Germinal center (tissue), 1 donor: ENCODE measurements at places on chromosomes 4 and X.
A peak's percentile ranks its signal among the peaks of the same experiment; 100 is the strongest.

DNA sequence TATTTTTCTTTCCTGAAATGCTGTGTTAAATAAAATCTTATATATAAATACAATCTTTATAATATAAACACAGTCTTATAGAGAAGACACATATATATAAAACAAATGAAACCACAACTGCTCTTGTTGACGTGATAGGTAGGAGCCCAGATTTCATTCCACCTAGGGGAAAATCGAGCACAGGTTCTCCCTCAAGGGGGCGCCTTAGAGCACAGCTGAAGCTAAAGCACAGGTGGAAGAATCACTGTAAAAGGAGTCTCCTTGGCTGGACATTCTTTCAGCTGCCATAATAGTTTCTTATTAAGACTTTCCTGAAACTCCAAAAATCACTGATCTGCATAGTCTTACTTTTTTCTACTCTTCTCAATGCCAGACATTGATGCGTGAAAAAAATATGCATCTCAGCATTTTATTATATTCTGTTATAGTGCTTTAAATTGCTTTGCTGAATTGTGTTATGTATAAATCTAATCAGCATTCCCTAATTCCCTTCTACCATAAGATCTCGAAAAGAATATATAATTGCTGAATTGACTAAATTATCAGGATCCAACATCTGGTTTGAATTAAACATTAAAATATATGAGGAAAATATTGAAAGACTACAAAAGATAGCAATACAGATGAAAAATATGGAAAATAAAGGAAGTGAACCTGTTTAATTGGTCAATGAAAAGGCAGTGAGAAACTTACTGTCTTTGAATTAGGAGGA, 25.5 kb upstream of the RXFP1 start:
- peak; percentile 5 for DNase-seq

GRCh38 chrX:69761633-69762032, 145.7 kb downstream of the EDA start:
- no peak for DNase-seq

- DNase-seq = no peak
Measured at GRCh38 chrX:32673193-32673592, 538.2 kb downstream of the DMD start.

DNA sequence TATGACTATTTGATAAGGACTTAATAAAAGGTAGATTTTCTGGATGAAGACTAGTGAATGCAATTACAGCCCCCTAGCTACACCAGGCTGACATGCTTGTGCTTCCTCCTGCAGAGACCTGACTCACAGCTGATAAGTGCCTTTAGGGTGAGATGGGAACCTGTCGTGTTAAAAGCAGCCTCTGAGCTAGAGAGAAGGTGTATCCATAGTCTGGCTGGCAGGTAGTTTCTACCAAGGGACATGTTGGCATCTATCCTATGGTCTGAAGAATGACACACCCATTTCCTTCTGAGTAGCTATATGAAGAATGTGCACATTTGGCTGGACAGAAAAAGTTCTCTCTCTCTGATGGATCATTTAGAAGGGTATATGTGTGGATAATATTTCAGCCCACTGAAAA, 64.1 kb downstream of the PARM1 start:
- DNase-seq = no peak

DNA sequence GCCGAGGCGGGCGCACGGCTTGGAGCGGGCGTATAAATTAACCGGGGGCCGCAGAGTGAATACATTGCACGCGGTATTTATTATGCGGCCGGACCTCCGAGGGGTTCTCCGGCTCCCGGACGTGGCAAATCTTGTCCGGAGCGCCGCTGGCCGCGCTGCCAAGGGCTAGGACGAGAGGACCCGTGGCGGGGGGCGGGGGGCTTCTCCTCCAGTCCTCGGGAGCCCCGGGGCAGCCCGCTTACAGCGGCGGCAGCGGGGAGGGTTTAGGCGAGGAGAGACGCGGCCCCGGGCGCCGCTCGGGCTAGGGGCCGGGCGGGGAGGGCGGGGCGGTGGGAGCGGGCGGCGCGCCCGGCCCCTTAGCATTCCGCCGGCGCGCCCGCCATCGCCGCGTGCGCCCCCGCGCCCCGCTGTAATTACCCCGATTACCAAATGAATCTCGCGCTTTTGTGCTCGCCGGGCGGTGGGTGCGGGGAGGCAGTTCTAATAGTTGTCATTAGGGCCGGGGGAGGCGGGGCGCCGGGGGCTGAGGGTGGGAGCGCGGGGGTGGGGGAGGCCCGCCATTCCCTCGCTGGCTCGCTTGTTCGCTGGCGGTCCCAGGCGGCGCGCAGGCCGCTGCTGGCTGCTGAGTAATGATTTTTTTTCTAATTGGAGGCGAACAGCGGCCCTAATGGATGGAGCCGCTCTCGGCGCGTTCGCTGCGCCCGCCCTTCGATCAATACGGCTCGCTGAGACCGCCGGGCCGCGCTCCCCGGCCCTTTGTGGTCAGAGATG, 276.6 kb downstream of the BCOR start:
- DNase-seq = peak; percentile 14

- no peak for DNase-seq
Measured at GRCh38 chr4:127240764-127241105, 392.0 kb upstream of the INTU start.

- DNase-seq = peak; percentile 18
Measured at GRCh38 chrX:20442597-20442996, 175.9 kb upstream of the RPS6KA3 start.

DNA sequence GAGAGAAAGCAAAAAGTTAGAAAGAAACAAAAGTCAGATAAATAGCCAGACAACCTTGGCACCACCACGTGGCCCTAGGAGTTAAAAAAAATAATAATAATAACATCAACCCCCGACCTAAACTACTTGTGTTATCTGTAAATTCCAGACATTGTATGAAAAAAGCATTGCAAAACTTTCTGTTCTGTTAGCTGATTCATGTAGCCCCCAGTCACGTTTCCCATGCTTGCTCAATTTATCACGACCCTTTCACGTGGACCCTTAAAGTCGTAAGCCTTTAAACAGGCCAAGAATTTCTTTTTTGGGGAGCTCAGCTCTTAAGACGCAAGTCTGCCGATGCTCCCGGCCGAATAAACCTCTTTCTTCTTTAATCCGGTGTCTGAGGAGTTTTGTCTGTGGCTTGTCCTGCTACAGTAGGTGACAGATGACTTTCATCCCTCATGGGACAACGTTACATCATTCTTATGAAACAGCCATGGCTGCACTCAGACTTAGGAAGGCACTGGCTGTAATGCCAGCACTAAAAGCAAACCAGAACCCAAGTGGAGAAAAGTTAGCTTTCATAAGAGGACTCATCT, 520 bp downstream of the ACOX3 start:
- peak; percentile 9 for DNase-seq

DNA sequence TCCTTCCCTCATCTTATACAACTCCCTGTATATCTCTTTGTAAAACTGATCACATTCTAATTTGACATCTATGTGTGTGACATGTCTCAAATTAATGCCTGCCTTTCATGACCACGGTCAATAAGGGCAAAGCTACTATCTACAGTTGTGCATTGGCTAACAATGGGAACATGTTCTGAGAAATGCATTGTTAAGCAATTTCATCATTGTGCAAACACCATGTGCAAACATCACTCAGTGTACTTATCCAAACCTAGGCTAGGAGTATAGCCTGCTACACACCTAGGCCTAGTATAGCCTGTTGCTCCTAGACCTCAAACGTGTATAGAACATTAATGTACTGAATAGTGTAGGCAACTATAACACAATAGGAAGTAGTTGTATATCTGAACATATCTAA, 95.0 kb downstream of the BANK1 start:
- no peak for DNase-seq

DNA sequence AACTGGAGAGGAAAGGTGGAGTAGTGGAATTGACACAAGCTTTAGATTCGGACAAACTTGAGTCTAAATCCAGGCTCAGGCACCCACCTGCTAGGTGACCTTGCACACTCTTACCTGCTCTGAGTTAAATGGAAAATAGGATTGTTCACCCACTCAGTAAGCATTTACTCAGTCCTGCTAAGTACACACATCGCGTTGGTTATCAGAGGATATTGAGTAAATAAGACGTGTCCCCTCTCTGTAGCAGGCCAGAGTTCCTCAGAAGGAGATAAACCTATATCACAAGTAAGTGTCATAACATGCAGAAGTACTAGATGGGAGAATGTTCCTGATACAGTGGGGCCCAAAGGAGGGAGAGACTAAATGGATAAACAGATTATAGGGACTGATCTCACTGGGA, 117.7 kb downstream of the SMIM20 start:
- no peak for DNase-seq

DNA sequence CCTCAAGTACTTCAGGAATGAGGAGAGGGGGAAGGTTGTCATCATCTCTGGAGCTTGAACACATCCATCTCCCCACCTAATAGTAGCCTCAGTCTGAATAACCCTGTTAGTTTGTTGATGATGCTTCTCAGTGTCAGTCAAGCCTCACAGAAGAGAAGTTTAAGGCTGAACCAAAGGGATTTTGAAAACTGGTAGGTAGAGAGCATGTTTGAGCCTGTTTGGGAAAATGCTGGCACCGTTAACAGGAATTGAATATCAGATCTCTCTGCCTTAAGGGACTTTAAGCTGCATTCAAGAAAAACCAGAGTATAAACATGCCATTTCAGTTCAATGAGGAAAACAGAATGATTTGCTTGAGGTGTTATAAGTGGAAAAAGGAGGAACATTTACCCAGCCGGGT, 73.1 kb downstream of the MAPK10 start:
- no peak for DNase-seq

DNA sequence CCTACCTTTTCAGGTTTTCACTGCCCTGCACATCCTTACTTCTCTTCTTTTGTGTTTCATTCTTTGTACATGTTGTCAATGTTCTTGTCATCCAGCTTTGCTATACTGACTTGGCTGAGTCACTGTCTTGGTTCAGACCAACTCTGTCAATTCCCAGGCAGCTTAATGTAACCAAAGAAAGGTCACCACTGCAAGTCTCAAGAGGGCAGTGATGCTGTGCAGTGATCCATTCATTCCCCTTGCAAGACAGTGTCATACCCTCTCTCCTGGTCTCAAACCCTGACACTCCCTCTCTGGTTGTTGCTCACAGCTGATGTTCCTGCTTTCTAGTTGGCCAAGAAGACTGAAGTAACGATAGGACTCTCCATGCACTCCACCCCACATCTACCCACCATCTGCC, 17.5 kb downstream of the RAB39B start:
- no peak for DNase-seq
